ENCODE measurements at places on chromosomes 12 and 14. TPM values are rescaled to one million over a fixed set of nuclear protein-coding genes. Genes with fewer than 3 reads are reported as not detected.
A peak's percentile ranks its signal among the peaks of the same experiment; 100 is the strongest.

GRCh38 chr14:69749956-69750355 is 17.0 kb upstream of the SRSF5 start:
- DNase-seq = no peak

GRCh38 chr14:103143506-103143905 is 20.2 kb downstream of the TNFAIP2 start:
- no peak for DNase-seq

GRCh38 chr14:70002589-70003346 is 123.6 kb downstream of the SMOC1 start:
- no peak for DNase-seq

DNA sequence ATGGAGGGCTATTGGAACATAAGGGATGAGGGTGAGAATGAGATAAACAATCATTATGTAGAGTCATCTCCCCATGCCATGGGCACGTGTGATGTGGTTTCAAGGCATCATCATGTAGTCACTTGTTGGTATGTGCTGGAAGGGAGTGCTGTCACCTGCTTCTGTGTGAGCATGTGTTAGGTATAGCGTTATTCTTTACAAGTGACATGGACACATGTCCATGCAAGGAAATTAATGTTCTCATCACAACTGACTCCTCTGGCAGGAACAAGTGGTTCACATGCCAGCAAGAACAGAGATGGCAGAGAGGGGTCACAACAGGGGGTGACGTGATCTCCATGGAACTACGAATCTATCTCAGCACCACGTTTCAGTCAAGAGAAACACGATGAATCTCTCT is 815.8 kb downstream of the BCL11B start:
- DNase-seq = peak; percentile 30

The PTPRO gene
- 0.29 TPM for total RNA-seq

- DNase-seq = no peak
These were observed 157.4 kb downstream of the KICS2 start for GRCh38 chr12:64064706-64065105.

The NDRG2 gene
- total RNA-seq = under 0.01 TPM

- peak; percentile 92 for DNase-seq
These were observed 58.7 kb downstream of the ITPK1 start for GRCh38 chr14:93056840-93057585.

DNA sequence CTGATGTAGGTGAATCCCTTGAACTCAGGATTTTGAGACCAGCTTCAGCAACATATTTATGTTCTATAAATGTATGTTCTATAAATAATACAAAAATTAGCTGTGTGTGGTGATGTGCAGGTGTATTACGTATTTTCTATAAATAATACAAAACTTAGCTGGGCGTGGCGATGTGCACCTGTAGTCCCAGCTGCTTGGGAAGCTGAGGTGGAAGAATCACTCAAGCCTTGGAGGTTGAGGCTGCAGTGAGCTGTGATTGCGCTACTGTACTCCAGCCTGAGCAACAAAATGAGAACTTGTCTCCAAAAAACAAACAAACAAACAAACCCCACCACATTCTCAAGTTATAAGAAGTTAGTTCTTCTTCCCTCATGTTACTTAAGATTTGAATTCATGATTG is 39.5 kb downstream of the GABARAPL1 start:
- no peak for DNase-seq

- DNase-seq = no peak
These were observed 37.5 kb downstream of the LRIG3 start for GRCh38 chr12:58882826-58883225.

The CCND2 gene
- 2.5 TPM for total RNA-seq

The GLS2 gene
- total RNA-seq = 0.36 TPM

The IFNG-AS1 gene
- 0.29 TPM for total RNA-seq

The PLD4 gene
- total RNA-seq = not detected

The EIF2S3B gene
- total RNA-seq = 2.9 TPM

DNA sequence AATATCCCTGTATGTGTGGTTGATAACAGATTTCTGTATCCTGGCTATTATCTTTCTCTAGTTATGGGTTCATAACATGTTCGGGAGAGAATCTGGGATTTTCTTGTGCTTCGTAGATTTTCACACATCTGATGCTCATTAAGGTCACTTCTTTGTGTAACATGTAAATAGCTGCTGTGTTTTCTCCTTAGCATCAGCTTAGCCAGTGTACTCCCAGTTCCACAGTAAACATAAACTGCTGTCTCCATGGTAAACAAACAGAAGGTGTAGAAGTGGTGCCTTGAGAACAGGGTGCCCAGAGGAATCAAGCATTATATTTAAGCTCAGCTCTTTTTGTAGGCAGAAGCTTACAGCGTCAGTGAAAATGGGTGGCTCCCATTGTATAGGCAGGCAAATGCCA is 88.0 kb downstream of the ANO6 start:
- DNase-seq = peak; percentile 51
